ENCODE measurements at places on chromosomes 12 and 14.

- DNase-seq, result no peak
Observed at GRCh38 chr12:93968536-93969285, 179.7 kb upstream of the PLXNC1 start.

GRCh38 chr12:19382111-19382526 lies 57.2 kb upstream of the AEBP2 start:
- peak; percentile 91 for DNase-seq

DNA sequence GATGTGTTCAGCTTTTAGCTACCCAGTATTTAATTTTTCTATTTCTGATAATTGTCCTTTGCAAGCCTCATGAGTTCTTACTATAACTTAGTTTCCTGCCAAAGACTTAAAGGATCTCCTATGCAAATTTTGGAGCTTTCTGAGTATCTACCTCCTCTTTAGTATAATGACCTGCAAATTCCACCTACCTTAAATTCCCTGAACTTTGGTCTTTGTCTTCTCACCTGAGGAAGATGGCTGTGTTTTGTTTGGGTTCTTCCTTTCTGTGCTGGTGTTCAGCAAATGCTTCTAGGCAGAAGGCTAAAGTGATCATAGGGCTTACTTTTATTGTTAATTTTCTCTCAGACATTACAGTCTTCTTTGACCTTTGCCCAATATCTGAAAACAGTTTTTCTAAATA lies 142.8 kb downstream of the FUT8 start:
- DNase-seq, result no peak

DNA sequence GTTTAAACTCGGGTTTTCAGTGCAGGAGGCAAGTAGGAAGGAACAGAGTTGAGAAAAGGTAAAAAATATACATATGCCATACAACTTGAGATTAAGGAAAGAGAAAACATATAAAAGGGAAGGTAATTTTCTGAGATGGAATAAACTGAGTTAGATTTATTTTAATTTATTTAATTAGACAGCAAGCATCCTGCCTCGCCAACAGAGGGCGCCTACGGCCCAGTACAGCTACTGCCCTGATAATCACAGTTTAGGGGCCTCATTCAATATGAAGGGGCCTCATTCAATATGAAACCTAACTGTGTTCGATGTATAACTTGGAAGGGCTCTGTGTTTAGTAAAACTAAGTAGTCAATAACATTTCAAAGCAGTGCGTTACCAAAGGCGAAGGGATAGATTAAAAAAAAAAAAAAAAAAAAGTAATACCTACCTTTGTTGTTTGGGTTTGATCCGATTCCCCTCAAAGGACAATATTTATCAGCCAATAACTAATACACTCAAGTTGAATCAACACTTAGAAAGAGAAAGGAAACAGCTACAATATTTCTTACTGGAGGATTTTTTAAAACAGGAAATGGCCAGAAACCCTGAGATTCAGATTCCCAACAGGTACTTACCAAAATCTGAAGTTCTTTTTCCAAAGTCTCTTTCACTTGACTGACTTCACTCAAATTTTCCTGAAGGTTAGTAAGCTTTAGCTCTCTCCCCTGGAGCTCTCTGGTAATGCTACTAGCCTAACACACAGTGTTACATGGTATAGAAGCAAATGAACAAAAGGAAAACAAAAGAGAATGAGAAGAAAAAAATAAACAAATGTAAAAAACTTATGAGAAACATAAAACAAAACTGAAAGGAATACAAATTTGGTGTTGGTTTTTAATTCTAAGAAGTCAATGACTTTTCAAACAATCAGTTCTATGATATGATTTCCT lies 70.0 kb upstream of the VPS33A start:
- DNase-seq, result peak; percentile 67

GRCh38 chr12:71008616-71009015 lies 88.1 kb upstream of the PTPRR start:
- no peak for DNase-seq

GRCh38 chr12:56128670-56129205 lies 671 bp downstream of the ESYT1 start:
- DNase-seq, result no peak
